Activated CD4-positive, CD25-positive, alpha-beta regulatory T cell (primary cell): ENCODE measurements at places on chromosomes 4 and X.

DNA sequence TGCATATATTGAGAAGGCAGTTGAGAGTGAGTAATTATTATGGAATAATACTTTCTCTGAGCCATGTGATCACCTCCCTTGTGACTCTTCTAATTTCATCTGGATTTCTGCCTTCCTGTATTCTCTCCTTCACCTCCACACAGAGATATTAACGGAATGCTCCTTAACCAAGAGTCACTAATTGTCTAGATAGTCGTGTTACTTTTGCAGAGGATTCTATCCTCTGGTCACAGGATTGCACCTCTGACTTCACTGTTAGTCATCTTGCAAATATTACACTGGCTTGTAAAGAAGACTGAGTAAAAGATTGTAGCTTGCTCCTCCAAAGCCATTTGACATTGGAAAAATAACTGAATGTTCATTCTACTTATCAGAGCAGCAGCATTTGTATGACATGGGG is 160.9 kb downstream of the SH2D1A start:
- DNase-seq, result no peak

- no peak for DNase-seq
Measured at GRCh38 chrX:39817754-39818470, 279.8 kb downstream of the BCOR start.

- DNase-seq, result no peak
Measured at GRCh38 chr4:60033826-60034225, 1166.3 kb upstream of the ADGRL3 start.

DNA sequence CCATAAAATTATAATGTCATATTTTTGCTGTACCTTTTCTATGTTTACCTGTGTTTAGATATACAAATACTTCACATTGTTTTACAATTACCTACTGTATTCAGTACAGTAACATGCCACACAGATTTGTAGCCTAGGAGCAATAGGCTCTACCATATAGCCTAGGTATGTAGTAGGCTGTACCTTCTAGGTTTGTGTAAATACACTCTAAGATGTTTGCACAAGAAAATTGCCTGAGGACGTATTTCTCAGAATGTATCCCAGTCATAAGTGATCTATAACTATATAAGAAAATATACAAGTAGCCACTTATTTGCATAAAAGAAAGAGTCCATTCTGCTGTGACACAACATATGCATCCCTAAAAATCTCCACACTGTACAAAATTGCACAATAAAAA is 36.3 kb upstream of the SCML1 start:
- no peak for DNase-seq

DNA sequence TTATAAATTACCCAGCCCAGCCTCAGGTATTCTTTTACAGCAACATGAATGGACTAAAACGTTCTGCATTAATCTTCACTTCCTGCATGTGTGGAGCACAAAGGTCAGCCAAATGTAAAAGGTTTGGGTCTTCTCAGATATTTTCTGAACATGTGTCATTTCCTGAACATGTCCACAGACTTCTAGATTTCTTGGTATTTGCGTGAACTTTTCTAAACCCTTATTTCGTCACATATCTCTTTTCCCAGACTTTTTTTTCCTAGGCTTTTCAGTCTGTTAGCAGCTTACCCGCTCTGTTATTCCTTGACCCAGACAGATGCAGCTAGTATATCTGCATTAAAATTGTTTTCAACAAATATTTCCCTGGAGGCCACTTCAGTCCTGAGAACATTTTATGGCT is 57.3 kb upstream of the USP51 start:
- no peak for DNase-seq

DNA sequence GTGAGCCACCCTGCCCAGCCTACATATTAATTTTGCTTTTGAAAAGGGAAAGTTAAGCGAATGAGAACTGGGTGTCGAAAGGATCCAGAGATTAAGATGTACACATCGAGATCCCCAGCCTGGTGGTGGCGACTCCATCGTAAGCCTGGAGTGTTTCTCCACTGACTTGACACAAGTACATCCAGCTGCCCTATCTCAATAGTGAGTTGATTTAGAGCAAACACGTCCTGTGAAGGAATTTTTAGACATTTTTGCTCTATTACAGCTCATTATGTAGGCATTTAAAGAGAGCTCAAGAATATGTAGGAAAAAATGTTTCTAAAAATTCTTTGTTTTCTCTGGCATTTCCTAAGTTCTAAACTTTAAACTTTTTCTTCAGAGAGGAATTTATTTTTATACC is 11.7 kb upstream of the CLDN34 start:
- DNase-seq, result no peak

- DNase-seq, result no peak
Measured at GRCh38 chr4:170089274-170089667, 485 bp downstream of the AADAT start.

- no peak for DNase-seq
Measured at GRCh38 chr4:153061971-153062370, 125.8 kb downstream of the FHDC1 start.

DNA sequence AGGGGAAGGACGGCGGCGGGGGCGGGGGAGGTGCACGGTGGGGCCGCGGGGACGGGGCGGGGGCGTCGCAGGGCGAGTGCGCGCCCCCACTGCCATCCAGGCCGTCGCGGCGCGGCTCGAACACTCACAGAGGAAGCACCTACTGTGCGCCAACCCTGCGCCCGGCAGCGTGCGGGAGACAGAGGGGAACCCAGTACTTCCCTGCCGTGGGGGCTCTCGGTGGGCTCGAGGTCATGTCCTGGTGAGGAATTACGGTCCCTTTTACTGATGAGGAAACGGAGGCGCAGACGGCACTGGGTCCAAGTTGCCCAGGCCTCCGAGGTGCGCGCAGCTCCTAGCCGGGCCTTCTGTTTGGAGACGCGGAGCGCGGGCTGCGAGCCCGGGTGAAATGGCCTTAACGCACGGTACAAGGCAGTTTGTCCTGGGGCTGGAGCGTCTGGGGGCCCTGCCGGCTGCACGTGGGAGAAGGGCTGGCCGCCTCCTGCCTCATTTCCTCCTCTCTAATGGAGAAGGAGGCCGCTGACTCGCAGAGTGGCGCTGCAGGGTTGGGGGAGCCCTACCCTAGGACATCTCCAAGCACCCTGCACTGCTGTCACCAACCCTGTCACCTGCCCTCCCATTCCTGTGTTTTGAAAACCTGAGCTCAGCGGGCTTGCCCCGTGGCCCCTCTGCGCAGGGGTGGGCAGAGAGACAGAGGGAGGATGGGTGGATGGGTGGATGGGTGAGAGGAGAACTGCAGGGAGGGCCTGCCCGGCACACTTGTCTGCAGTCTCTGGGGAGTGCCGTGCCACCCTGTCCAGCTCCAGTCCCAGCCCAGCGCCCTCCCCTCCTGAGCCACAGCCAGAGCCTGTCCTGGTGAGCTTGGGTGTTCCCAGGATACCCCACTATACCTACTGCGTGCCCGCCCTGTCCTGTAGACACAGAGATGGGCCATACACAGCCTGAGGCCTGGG is 106.0 kb downstream of the ADRA2C start:
- DNase-seq, result no peak

DNA sequence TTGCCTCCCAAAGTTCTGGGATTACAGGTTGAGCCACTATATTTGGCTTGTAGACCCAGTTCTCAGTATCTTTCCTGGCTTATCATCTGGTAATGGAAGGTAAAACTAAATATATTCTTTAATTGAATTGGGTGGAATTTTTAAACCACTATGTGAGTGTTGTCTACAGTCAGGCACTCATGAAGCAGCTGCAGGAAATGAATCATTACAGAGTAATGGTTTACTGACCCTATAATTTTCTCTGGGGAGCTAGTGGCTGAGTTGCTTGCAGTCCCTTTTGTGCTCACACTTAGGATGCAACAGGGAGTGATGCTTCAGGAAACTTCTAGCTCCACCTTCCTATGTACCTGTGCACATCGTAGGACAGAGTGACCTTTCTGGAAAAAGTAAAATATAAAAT is 4.1 kb upstream of the UGT2B7 start:
- DNase-seq, result no peak

GRCh38 chrX:23745786-23746185 is 2.7 kb upstream of the ACOT9 start:
- DNase-seq, result no peak

DNA sequence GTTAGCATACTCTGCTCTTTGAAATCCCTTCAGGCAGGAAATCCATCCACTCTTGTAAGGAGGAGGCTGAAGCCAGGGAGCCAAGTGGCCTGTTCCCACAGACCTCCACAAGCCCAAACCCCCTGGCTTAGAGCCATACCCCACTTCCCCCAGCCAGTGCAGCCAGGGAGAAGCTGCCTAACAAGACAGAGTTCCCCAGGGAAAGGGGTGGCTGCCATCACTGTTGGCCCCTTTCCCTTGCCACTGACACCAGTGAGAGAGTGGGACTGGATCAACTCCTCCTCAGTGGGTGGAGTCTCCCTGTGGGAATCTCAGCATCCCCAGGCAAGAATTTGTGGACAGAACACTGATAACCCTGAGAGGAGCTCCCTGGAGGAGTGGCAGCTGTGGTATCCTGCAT is 389.4 kb downstream of the PABPC4L start:
- DNase-seq, result no peak

- no peak for DNase-seq
Measured at GRCh38 chr4:68462691-68463090, 15.4 kb downstream of the TMPRSS11E start.

- DNase-seq, result no peak
Measured at GRCh38 chr4:163343604-163344146, at the start of gene NPY5R. Gene NPY5R, plus strand, starts transcription at chr4:163343892. Its CDS starts 6,382 bp downstream, at chr4:163350274.

- DNase-seq, result no peak
Measured at GRCh38 chr4:36159208-36159607, 85.1 kb downstream of the ARAP2 start.

- DNase-seq, result no peak
Measured at GRCh38 chr4:170979736-170980135, 833.5 kb upstream of the GALNTL6 start.

GRCh38 chr4:33512397-33512796 is 2731.9 kb downstream of the ARAP2 start:
- DNase-seq, result no peak
